Left ventricle myocardium inferior (tissue), 1 donor: ENCODE measurements at places on chromosomes 11 and 22.

DNA sequence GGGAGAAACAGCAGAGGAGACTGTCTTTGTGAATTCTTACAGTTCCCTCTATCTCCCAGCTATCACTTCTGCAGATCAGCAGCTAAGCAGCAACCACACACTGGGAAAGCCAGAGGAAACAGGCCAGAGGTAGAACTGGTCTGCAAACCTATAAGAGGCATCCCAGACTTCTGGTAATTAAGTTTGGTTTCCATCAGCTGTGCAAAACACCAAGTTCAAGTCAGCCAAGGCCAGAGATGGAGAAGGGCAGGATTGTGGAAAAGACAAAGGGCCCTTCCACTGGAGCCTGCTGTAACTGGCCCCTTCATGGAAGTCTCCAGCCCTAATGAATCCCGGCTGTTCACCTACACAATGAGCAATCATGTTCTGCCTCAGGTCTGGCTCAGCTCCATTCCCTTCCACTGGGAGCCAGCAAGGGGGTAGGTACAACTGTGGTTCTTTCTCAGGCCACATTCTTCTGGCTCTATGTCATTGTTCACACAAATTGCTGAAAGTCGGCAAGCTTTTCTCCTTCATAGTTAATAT lies 4.6 kb upstream of the PAMR1 start:
- peak; percentile 34 for DNase-seq

- no peak for DNase-seq
Measured at GRCh38 chr11:57348636-57349313, 10.6 kb downstream of the P2RX3 start.

- DNase-seq = no peak
Measured at GRCh38 chr11:2665526-2666400, 34.0 kb downstream of the KCNQ1OT1 start.

DNA sequence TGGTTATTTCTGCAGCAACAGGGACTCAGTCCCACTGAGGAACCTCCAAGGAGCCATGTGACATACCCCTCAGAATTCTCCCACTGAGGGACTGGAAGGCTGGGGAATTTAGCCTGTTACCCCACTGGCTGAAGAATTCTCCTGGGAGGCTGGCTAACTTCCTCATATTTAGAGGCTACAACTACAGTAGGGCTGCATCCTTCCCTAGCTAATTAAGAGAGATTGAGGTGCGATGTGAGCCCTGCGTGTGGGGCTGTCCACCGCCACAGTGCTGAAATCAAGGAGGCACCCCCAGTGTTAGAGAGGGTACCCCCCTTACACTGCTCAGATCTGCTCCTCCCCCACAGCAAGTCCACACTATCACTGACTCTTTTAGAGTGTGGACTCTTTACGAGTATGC lies 21.1 kb downstream of the EIF3F start:
- no peak for DNase-seq

- no peak for DNase-seq
Measured at GRCh38 chr11:9060700-9061111, 30.7 kb downstream of the SCUBE2 start.

DNA sequence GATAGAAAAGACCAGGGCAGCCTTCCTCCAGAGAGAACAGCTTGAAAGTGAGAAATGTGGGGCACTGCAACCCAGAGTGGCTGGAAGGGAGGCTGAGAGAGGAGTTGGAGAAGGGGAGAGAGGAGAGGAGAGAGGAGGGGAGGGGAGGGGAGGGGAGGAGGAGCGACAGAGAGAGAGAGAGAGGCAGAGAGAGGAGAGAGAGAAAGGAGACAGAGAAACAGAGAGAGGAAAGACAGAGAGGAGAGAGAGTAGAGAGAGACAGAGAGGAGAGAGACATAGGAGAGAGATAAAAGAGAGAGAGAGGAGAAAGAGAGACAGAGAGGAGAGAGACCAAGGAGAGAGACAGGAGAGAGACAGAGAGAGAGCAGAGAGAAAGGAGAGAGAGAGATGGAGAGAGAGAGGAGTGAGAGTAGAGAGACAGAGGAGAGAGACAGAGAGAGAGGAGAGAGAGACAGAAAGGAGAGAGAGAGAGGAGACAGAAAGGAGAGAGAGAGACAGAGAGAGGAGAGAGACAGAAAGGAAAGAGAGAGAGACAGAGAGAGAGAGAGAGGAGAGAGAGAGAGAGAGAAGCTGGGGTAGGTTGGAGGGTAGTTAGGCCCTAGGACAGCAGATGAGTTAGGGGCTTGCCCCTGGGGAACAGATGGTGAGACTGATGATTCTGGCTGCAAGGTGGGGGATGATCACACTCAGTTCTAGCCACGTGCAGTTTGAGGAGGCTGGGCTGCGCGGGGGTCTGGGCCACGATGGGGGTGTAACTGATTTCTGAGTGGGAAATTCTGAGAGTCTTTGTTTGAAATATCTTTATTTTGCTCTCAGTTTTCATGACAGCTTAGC lies 8.5 kb upstream of the SCYL1 start:
- peak; percentile 8 for DNase-seq

DNA sequence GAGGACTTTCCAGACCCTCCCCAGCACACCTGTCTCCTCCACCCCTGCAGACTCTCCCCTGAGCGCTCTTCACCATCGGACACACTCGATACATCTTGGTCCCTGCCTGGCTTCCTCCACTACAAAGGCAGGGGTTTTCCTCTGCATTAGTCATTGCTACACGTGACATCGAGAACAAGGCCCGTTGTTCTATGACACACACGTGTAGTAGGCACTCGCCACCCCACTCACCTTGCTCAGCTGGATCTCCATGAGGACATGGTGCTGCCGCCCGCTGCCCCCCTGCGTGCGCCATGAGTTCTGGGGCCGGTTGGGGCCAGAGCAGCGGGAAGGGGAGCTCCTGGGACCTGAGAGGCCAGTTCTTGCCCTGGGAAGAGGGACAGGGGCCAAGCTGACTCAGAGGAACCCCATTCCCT lies 16.7 kb downstream of the ATG2A start:
- no peak for DNase-seq

- no peak for DNase-seq
Measured at GRCh38 chr22:40469181-40469580, 98.8 kb downstream of the SGSM3 start.

- DNase-seq = no peak
Measured at GRCh38 chr11:78022397-78023396, at the start of gene KCTD14. TSS of gene KCTD14 (minus strand) at chr11:78023276. CDS start at chr11:78023249, 27 bp downstream.

DNA sequence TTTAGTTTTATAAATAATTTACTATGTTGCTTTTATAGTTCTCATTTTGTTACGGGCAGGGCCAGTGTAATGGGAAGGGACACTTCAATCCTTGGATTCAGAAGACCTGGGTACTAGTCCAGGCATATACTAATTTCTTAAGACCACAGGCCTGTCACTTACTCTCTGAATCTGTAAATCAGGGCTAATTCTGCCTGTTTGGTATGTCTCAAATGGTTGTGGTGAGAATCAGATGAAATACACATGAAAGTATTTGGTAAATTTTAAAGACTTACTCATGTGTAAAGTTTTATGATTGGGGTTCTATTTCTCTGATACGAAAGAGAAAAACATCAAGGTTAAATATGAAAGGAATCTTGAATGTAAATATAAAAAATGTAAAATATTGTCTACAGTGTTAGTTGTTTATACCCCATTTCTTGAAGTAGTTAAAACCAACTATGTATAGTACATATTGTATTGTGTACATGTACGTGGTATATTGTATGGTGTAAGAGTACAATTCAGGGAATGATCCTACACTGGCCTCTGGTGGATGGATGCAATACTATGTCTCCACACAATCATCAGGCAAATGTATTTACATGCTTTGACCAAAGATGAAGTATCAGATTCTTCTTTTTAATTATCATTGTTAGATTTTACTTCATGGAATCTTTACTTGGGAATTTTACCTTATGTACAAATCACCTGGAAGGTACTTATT lies 24.5 kb upstream of the RAG2 start:
- no peak for DNase-seq

DNA sequence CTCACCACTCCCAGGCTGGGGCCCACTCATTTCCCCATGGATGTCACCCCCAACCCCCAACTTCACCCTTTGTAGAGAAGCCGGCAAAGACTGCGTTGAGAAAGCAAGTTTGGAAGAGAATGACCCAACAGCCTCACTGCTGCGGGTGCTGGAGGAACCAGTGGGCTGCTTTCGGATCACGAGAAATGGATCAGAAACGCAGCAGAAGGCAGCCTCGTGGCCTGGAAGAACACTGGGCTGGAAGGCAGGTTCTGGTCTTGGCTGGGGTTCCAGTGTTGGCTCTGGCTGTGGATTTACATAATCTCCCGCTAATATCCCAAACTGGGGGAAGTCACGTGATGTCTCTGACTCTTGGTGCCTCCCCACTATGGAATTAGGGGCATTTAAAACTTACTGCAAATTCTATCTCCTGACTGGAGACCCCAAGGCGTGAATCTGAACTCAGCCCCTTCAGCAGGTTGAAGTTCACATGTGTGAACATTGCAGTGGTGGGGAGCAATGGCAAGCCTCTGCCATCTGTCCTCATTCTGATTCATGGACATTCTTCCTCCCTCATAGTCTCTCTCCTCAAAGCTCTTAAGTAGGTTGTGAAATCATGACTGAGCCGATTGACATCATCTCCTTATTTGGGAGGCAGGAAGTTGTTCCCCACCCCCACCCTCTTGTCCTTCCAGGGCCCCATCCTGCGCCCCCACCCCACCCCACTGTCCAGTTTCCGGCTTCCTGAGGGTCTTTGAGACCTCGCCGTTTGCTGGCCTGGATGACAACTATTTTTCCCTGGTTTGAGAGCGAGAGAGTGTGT lies 37.0 kb upstream of the TIMP3 start:
- peak; percentile 65 for DNase-seq

DNA sequence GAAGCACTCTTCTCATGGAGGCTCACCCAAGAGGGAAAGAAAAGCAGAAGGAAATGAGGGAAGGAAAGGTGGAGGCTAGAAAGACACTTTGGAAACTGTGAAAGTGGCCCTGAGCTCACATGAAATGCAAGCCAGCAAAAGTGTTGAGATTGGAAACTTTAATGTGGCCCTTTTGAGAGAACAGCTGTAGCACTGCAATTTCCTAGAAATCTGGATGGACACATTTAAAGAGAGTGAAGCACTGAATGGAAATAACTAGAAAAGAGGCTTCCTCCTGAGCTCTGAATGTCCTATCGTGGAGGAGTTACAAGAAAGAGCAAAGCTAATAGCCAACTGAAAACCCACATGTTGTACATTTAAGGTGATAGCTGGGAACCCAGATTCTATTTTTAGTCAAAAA lies 56.0 kb downstream of the LIF start:
- DNase-seq = no peak

DNA sequence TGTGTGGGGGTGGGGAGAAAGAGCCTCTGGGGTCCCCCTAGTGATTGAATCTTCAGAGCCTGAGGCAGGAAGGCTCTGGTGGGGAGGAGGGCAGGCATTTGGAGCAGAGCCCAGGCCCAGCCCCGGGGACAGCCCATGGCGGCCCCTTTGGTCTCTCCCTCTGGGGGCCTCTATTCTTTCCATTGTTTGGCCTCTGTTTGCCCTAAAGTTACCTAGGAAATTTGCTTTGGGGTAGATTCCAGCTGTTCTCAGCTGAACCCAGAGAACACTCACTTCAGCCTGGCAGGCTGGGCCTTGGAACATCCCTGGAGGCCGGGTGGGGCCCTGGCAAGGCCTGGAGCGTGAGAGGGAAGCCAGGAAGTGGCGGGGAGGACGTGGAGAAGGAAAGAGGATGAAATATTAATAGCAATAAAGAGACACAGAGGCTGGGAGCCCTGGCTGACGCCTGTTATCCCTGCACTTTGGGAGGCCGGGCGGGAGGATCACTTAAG lies 22.9 kb upstream of the A4GALT start:
- DNase-seq = peak; percentile 91

- DNase-seq = no peak
Measured at GRCh38 chr11:73818846-73819245, 31.2 kb downstream of the MRPL48 start.

DNA sequence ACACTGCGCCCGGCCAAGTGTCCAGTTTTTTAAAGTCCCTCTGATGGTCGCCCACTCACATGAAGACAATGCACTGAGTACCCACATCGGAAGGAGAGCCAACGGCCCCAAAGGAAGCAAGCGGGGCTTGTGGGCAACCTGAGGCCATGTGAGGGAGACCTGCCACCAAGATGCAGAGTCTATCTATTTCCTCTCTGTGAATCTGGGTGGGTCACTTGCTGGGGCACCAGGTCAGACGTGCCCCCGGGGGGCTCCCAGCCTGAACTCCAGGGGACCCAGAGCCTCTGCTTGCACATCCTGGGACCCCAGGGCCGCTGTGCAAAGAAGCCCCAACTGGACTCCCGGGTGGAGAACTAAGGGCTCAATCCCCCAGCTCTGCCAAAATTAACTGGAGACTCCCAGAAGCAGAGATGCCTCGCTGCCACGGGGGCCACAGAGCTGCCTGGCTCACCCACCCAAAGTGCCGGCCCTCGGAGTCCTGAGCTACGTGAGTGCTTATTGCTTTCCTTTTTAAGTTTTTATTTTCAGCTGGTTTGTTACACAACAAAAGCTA lies 106.4 kb downstream of the BRD1 start:
- no peak for DNase-seq

GRCh38 chr22:19480789-19481188 lies 1.1 kb downstream of the CDC45 start:
- DNase-seq = no peak

DNA sequence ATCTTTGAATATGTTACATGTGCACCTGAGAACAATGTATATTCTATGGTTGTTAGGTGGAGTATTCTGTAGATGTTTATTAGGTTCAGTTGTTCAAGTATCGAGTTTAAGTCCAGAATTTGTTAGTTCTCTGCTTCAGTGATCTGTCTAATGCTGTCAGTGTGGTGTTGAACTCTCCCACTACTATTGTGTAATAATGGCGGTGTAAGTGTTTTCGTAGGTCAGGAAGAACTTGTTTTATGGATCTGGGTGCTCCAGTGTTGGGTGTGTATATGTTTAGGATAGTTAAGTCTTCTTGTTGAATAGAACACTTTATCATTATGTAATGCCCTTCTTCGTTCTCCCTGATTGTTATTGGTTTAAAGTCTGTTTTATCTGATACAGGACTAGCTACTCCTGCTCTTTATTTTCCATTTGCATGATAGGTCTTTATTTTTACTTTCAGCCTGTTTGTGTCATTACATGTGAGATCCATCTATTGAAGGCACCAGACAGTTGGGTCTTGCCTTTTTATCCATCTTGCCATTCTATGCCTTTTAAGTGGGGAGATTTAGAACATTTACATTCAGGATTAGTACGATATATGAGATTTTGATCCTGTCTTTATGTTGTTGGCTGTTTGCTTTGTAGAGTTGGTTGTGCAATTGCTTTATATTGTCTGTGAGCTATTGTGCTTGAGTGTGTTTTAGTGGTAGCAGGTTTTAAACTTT lies 121.6 kb downstream of the DDX10 start:
- DNase-seq = no peak

GRCh38 chr22:32800158-32800882 lies 1.2 kb upstream of the TIMP3 start:
- peak; percentile 62 for DNase-seq

GRCh38 chr22:32473388-32473952 lies 1.1 kb upstream of the FBXO7 start:
- no peak for DNase-seq

GRCh38 chr11:112962579-112963367 lies 1.6 kb downstream of the NCAM1 start:
- peak; percentile 79 for DNase-seq

GRCh38 chr11:21323617-21324016 lies 654.2 kb downstream of the NELL1 start:
- DNase-seq = no peak

- no peak for DNase-seq
Measured at GRCh38 chr11:42972741-42973140, 339.1 kb upstream of the API5 start.
